ENCODE measurements at places on chromosomes 5 and 9.

DNA sequence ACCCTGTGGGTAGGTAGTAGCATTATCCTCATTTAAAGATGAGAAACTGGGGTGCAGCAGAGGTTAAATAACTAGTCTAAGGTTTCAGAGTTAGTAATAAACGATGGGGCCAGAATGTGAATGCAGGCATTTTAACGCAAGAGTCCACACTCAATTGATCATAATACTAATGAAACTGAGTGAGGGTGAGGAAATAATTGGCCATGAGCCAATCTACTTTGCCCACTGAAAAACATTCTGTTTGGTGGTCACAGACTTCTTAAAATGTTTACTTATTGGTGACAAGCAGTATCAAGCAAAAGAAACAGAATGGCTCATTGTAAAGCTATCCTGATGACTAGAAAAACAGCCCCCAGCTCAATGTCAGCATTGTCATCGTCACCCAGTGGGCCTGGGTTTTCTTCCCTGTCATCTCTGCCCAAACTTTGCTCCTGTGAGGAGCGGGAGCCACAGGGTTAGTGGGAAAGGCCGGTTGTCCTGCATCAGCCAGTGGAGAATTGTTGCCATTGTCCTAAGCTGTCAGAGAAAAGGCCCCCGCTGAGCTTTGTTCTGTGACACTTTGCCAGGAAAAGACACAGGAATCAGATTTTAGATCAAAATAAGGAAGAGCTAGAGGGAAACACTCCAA, 77.3 kb upstream of the MAN2A1 start:
- no peak for DNase-seq

DNA sequence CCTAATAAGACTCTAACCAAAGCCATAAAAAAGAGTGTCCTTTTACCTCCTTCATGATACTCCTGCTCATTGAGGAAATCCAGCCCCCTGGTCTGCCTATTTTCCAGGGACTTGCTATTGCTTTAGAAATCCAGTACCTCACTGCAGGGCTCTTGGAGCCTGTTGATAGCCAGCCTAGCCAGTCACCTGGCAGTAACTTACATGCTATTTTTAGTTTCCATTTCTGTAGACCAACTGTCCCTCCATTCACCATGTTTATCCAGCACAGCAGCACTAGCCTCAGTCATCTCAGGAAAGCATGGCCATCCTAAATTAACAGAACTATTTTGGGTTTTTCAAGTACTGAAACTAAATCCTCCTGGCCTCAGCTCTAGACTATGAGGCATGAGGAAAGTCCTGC, 91.5 kb upstream of the PHF24 start:
- DNase-seq: no peak

- DNase-seq: peak; percentile 48
Observed at GRCh38 chr9:73132034-73132776, 19.5 kb upstream of the ANXA1 start.

DNA sequence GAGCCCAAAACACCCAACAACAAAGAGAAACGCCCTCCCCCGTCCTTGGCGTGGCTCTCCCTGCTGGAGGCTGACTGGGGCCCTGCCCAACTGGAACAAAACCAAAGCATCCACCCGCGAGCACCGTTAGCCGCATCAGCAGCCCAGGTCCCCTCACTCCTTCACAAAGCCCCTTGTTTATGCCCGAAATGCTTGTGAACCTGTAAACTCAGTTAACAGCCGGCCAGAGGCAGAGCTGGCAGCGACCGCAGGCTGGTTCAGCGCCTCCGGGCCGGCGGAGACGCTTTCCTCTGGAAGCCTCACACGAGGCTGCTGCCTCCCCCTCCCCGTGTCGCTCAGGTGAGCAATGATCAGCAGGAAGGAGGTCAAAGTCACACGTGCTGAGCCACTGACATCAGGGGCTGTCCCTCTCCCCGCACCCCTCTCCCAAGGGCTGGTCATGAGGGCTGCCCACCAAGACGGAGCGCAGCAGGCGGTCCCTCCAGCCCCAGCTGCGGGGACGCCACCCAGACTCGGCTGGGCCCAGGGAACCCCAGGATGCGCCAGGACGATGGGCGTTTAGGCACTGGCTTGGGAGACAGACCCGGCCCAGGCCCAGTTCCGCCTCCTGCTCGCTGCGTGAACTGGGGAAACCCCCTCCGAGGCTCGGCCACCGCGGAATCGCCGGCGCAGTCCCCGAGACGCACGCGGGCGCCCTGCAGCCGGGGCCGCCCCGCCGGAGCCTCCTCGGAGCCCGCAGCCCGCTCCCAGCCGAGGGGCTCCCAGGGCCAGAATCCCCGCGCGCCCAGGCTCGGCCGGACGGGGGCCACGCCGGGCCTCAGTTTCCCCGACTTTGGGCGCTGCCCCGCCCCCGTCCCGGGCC, 563 bp downstream of the SNAPC4 start:
- peak; percentile 31 for DNase-seq

GRCh38 chr5:123147128-123147715, 58.2 kb downstream of the PRDM6 start:
- no peak for DNase-seq

DNA sequence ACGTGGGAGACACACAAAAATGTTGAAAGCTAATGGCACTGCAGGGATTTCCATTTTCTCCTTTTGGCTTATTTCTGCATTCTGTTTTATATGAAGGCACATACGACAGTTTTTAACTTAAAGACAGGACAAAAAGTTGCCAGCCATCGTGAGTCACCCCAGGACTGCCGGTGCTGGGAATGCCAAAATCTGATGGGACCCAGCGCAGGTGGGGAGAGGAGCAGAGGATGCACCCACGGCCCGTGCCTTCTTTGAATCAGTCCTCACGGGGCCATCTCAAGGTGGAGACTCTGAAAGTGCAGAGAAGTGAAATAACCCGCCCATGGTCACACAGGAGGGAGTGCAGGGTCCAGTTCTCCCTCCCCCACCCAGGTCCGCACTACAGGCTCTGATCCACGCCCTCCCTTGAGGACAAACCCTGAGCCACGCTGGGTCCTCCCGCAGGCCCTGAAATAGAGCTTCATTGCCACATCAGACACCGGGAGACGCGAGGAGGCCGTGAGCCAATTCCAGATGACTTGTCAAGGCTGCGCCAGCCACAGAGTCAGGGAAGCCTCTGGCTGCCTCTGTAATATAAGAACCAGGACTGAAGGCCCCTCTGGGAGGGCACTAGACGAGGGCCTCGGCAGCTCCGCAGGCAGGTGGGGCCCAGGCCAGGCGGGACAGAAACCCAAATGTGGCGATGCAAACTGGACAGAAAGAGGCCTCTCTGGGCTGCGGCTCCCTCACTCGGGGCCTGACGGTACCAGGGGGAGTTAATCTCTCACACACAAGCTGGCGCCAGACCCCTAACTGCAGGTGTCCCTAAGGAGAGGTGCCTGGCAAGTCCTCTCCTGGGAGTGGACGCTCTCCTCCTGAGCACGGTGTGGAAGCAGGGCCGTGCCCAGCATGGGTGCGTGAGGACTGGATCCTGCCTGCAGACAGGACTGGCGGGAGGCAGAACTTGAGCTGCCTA, 22.9 kb downstream of the ADAMTS2 start:
- DNase-seq: no peak

DNA sequence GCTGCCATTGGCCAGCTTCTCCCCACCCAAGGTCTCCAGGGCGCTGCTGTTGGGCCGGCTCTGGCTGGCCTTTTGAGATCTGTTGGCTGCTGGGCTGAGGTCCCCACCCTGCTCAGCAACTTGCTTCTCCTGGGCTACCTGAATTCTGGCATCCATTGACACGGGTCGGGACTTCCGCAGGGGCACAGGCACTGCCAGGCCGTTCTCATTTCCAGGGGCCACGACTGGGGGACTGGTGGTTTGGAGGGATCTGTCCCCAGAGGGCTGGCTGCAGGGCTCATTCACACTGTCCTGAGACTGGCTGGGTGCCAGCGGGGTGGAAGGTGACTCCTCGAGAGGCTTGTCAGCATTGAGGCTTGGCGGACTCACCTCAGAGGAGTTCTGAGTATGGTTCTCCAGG, 87.1 kb upstream of the FBXW11 start:
- DNase-seq: no peak

DNA sequence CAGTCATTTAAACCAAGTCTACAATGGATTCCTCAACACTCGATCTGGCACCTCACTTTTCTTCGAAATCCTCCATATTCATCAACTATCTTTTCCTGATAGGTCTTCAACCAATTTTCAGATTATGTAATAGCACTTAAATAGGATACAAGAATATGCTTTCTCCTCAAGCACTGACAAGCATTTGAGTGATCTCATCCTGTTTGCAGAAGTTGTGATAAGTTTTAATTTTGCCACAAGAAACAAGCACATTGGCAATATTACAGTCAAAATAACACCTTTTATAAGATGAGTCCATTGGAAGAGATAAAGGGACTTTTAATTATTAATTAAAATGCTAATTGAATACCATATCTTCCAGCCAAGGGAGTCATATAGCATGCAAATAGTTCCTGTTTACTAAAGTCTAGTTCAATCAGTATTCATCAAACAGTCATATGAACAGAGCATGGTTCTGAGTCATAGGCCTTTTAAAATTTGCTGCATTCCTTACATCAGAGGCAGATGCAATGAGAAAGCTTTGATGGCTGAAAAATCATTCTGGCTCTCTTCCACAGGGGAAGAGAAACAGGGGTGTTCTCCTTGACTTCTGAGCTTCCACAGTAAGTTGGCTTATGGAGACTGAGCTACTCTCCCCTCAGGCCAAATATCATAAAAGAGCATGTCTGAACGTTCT, 32.7 kb upstream of the ZCCHC9 start:
- DNase-seq: no peak

DNA sequence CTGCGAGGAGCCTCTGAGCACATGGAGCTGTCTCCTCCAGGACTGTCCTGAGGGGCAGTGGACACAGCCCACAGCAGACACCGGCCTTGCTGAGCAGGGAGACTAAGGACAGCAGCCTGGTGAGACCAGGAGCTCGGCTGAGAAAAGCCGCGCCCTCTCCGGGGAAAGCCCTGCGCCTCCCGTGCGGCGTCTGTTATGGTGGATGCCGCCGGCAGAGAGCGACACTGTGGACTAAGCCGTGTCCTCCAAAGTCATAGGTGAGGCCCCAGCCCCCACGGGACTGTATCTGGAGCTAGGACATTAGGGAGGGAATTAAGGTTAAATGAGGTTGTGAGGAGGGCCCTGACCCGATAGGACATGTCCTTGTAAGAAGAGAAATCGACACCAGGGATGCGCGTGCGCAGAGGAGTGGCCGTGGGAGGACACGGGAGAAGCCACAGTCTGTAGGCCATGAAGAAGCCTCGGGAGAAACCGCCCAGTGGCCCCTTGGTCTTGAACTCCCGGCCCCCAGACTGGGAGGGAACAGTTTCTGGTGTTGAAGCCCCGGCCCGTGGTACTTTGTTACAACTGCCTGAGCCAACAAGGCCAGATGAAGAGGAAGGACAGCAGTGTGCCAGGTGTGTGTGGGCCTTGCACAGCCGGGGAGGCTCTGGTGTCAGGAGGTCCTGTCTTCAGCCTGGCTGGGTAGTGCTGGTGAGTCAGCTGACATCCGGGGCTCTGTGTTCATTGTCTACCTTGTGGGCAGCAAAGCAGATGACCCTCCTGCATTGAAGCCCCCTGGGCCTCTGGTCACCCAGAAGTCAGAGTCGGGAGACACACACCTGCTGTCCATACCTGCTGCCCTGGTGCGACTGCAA, 22.1 kb downstream of the MRPL36 start:
- DNase-seq: no peak

DNA sequence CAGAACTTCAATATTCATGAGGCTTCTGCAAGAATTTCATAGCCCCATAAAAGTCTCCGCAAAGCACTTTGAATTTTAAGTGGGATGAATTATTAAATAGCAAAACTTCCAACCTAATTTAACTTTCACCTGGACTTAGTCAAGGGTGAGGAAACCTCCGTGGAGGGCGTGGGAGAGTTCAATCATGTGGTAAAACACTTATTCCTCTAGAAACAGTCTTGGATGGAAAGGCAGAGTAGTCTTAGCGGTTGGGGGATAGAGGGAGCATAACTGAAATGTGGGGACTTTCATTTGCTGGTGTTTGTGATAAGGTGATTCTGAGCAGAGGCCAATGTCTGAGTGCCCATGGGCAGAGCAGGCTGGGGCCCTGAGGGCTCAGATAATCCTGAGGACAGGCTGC, 241.9 kb downstream of the IRX1 start:
- no peak for DNase-seq

DNA sequence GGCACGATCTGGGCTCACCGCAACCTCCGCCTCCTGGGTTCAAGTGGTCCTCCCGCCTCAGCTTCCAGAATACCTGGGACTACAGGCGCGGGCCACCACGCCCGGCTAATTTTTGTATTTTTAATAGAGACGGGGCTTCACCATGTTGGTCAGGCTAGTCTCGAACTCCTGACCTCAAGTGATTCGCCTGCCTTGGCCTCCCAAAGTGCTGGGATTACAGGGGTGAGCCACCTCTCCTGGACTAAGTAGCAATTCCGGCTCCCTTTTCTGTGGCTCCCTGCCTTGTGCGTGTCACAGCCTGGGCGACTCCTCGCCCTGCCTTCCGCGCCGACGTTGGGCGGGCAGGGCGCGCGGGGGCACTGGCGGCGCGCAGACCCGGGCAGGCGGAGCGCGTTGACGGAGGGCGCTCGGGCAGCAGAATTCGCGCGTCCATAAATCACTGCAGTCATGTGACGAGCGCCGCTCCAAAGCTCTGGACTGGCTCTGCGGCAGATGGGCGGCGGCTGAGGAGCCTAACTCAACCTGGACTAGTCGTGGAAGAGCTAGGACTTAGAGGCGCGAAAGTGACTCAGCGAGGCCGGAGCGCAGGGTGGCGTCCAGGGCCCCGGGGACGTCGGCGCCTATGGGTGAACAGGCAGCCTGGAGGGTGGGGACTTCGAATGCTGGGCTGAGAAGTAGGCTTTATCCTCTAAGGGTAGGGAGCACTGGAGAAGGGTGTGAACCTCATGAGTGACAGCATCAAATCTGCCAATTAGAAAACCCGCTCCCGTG, 1.4 kb upstream of the CIZ1 start:
- no peak for DNase-seq

DNA sequence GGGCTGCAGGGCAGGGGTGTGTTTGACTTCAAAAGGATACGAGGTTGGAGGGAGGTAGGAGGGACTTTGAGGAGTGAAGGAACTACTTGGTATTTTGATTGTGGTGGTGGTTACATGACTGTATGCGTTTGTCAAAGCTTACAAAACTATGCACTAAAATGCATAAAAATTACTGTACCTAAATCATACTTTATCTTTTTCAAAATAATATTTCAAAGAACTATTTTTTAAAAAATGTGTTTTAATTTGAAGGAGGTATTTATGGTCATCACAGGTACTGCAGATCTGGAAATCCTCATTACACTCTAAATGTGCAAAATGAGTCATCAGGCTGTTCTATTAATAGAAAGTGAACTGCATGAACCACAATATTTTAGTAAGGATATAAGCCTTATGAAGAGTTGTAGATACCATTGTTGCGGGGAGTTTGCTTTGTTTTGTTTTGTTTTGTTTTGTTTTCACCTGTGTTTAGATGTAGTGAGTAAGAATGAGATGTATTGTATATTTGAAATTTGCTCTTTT, 116.9 kb downstream of the ARRDC3 start:
- no peak for DNase-seq

GRCh38 chr5:150559701-150560100, 51.8 kb downstream of the NDST1 start:
- DNase-seq: no peak

- no peak for DNase-seq
Observed at GRCh38 chr9:117437283-117437682, 22.4 kb upstream of the ASTN2 start.

DNA sequence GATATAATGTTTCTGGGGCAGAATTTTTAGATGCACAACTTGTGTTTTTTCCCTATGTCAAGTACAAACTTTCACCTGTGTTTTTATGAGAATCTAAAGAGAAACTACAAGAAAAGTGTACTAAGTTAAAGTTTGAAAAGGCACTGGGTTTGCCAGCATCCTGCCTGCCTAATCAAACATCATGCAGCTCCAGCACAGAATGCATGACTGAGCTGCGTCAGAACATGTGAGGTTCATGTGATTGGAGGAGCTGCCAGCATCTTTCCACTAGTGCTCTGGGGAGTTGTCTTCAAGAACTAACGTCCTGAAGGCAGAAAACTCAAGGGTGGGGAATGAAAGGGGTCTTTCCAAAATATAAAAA, 46.1 kb upstream of the RIC1 start:
- peak; percentile 17 for DNase-seq
